Caki2 (cell line): ENCODE measurements at places on chromosomes 7 and 10. TPM values are rescaled to one million over a fixed set of nuclear protein-coding genes. Genes with fewer than 3 reads are reported as not detected.
A peak's percentile ranks its signal among the peaks of the same experiment; 100 is the strongest.

GRCh38 chr7:137703291-137704010, 143.3 kb downstream of the DGKI start:
- no peak for DNase-seq

DNA sequence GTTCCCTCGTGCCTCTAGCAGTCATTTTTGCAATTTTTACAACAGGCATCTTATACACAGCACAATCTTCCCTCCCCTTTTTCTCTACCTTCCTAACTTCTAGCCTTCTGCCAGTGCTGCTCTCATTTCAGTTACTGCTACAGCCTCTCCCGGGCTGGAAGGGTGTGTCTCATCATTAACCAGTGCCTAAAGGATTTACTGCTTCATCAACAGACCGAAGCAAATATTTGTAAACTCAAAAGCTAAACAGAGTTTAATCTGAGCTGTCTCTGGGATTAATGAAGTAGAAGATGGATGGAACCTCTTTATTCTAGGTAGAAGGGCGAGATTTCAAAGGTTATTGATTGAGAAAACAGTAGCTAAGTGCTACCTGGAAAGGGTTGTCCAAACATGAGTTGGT, 94.3 kb downstream of the PRPF18 start:
- peak; percentile 72 for DNase-seq

The MALSU1 gene
- total RNA-seq = 77.0 and 98.7 TPM in 2 replicates

GRCh38 chr10:73790886-73791625, 5.7 kb downstream of the ZSWIM8 start:
- DNase-seq = no peak

The CCDC126 gene
- total RNA-seq = 4.2 and 7.6 TPM in 2 replicates

The NEUROD6 gene
- total RNA-seq = not detected in 2 replicates

GRCh38 chr10:19577381-19577780, 238.9 kb upstream of the PLXDC2 start:
- DNase-seq = no peak

GRCh38 chr7:55427342-55427741, 62.2 kb downstream of the LANCL2 start:
- no peak for DNase-seq

The WEE2 gene
- not detected in 2 replicates for total RNA-seq

GRCh38 chr10:27341001-27341400, 100.4 kb upstream of the ACBD5 start:
- DNase-seq = no peak

DNA sequence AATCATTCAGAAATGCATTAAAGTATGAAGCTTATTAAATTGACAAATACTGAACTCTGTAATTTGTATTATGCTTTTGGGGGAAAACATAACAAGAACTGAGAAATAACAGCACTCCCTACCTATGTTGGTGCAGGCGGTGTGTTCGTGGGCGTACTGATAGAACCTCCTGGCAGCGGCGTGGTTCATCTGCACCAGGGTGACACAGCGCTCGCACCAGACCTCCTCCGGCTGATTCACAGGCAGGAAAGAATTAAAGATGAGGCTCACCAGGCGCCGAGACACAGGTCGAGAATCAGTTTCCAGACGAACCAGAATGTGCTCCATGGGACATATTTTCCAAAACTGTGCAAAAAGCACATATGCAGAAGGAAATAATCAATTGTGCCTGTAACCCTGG, 40.2 kb downstream of the NCAPG2 start:
- DNase-seq = no peak

GRCh38 chr10:58641095-58641531, 128.4 kb downstream of the BICC1 start:
- peak; percentile 98 for DNase-seq

DNA sequence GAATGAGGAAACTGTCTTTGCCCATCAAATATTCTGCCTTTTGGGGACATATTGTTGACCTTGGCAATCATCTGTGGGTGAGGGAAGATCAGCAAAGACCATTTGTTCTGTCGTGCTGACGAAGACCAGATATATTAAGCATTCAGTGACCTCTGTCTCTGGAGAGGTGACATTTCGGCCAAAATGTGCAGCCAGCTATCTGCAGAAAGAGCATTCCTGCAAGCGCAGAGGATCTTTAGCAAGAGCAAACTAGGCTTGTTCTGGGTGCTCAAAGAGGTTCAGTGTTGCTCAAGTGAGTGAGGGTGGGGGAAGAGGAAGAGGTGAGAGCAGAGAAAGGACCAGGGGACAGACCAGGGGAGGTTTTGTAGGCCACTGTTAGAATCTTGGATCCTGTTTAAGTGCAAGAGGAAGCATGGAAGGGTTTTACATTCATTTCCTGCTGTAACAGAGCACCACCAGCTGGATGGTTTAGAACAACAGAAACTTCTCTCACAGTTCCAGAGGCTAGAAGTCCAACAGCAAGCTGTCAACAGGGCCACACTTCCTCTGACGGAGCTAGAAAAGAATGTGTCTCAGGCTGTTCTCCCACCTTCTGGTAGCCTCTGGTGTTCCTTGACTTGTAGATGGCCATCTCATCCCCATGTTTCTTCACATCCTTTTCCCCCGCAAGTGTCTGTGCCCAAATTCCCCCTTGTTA, 11.2 kb downstream of the C10orf120 start:
- no peak for DNase-seq

DNA sequence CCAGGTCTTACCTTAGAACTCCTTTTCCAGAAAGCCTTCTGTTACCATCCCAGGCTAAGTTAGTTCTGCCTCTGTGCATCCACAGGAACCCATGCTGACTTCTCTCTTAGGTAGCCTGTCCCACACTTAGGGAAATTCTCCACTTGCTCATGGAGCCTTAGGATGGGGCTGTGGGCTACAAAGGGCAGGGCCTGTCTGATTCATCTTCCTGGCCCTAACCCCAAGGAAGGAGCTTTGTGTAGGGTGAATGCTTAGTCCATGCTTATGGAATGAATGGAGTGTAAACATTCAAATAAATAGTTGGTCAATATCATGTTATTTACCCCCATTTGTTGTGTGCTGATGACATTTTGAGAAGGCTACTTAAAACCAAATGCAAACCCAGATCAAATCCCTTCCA, 54.7 kb downstream of the EMX2 start:
- no peak for DNase-seq

The MKX gene
- total RNA-seq = not detected in 2 replicates

DNA sequence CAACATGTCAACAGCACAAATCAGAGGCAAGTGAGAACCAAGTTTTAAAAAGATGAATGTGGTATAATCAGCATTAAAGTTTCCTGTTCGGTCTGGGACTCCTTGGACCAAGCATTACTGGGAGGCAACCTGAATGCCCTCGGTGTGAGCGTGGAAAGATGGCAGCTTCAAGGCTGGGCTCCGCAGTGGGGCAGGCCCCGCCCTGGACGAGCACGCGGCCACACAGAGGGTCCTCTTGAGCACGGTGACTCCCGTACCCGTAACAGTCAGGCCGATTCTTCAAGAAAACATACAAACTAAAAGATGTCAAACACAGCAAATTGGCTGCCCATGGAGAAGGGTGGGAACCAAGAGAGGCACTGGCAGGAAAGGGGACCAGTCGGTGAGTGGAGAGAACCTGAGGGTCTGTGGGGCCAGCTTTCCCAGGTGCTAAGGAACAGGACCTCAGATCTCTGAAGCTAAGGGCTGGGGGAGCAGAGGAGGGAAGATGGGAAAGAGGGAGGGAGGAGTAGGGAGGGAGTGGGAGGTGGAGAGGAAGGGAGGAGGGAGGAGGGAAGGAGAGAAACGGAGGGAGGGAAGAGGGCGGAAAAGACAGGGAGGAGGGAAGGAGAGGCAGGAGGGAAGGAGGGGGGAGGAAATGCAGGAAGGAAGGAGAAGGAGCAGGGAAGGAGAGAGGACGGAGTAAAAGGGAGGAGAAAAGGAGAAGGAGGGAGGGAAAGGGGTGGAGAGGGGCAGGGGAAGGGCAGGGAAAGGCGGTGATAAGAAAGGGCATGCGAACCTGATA, 71.2 kb upstream of the FAM20C start:
- DNase-seq = no peak
